ENCODE measurements at places on chromosomes 3 and 15.

DNA sequence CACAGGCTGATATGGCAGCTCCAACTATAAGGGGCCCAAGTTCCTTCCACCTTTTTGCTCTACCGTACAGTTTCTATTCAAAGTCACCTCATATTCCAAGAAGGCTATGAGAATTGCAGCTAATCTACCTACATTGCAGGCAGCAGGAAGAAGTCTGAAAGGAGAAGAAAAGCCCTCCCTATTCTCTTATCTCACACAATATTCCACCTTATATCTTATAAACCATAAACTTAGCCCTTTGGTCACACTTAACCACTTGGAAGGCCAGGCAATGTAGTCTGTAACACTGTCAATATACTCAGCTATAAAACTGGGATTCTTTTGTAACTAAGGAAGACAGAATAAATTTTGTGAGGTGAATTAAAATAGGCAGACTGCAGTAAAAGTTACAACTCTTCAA, 54.9 kb downstream of the TBC1D5 start:
- no peak for DNase-seq

- no peak for DNase-seq
Measured at GRCh38 chr3:133467780-133468179, 67.9 kb downstream of the BFSP2 start.

DNA sequence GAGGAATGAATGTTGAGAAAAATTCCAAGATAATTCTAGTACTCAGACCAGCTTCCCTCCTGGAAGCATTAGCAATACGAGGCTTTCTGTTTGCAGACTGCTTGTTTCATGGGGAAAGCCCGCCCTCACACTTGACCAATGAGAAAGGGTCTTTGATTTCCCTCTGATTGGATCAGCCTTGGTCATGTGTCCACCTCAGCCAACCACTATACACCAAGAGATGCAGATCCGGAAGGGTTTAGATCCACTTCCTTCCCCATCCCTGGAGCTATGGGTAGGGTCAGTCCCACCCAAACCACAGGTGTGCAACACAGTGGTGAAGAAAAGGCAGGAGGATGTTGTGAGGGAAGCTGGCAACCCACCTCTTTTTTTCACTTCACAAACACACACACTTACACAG, 154.7 kb downstream of the SV2B start:
- no peak for DNase-seq

- DNase-seq: no peak
Measured at GRCh38 chr15:35622641-35623340, 76.8 kb upstream of the DPH6 start.

- no peak for DNase-seq
Measured at GRCh38 chr3:119322021-119322834, 28.0 kb downstream of the ARHGAP31 start.

DNA sequence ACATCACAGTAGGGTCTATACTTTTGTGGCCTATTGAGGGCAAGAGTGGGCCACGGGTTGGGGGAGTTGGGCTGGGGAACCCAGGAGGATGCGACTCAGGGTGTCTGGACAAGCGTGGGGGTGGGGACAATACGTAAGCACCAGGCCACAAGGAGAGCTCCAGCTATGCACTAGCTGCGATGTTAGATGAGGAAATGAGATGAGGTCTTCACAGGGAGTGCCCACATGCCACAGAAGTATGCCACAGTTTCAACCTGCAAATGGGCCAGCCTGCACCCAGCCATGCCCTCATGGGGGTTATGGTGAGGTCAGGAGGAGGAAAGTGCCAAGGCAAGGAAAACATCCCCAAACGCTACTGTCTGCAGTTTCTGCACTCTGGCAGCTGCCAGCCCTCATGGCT, 30.5 kb downstream of the CACNA2D2 start:
- DNase-seq: no peak

- DNase-seq: peak; percentile 39
Measured at GRCh38 chr15:72599855-72600464, 54.5 kb upstream of the GOLGA6B start.

DNA sequence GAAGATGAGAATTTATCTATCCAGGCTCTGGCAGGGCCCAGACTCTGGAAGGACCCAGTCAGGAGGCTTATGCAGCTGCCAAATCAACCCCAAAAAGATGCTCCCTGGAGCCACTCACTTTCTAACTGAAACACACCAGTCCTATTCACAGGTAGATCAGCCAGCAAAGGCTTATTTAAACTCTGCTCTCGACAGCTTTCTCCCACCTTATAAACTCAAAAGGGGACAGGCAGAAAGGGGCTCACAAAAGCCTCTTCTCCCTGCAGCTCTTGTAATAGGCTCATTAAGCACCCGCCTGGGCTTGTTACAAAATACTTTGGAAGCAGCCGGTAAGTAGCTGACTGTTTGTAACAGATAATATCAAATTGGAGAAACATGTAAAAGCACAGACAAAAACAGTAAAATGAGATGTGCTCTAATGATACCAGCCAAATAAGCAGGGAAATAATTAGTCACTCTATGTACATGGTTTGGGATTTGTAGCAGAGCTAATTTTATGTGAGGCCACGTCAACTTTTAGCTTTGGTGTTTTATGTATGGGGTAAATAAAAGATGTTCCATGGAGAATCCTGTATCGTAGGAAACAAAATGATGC, 213.8 kb downstream of the NR2F2 start:
- no peak for DNase-seq

DNA sequence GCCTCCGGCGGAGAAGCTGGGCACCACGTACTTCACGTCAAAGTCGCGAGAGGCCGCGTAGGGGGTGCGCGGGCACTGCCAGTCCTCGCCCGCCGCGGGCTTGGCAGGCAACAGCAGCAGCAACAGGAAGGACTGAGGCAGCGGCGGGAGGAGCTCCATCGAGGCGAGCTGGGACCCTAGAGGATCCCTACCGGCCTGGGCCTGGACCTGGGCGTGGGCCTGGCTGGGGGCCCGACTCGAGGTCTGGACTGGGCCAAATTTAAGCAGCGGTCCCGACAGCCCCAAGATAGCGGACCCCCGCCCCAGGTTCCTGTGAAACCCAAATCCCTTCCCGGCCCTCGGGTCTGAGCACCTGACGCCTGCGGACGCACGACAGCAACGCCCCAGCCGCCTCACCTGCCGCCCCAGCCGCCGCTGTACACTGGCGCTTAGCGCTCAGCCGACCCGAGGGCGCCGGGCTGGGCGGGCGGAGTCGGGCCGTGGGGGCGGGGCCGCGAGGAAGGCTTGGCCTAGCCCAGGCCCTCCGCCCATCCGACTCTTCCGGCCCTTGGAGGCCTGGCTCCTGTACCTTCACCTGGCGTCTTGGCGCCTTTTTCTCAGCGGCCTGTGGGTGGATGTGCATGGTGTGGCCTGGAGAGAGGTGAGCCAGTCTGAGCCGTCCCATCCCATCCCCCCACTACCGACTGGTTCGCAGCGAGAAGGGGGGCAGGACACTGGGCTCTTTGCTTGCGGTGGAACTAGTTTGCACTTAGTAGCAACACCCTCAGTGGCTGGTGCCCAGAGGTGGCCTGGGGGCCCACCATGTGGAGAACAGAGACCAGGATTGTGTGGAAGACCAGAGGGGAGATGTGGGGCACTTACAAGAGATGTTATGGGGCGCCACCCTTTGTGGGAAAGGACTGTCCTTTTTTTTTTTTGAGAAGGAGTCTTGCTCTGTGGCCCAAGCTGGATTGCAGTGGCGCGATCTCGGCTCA, at the start of gene MST1R:
Gene MST1R (minus strand): TSS at position 423 of the 974 bp plus-strand sequence. CDS start 264 bp downstream, at position 159.
- no peak for DNase-seq

GRCh38 chr3:48543271-48543866, 13.2 kb downstream of the PFKFB4 start:
- peak; percentile 44 for DNase-seq

GRCh38 chr3:11534011-11534792, 109.5 kb downstream of the VGLL4 start:
- no peak for DNase-seq

GRCh38 chr15:72995849-72996248, 56.4 kb upstream of the NEO1 start:
- DNase-seq: no peak

Data from head of caudate nucleus (tissue), 42 donors.